ENCODE measurements at places on chromosomes 12 and 14.

- DNase-seq, result no peak
These were observed 42.6 kb downstream of the FRS2 start for GRCh38 chr12:69512820-69513219.

DNA sequence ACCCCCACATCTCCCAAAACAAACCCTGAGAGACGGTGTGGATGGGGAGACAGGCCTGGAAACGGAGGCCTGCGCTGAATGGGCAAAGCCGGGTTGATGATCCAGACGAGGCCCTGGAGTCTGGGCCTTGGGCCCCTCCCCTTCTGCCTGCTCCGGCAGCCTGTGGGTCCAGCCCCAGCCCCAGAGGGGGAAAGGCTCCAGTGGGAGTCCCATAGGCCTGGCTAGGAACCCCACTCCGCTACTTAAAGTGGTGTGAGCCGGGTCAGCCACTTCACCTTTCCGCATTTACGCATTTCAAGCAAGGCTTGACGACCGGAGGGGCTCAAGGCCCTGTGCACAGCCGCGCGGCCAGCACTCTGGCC, 695 bp upstream of the TNFAIP2 start:
- no peak for DNase-seq

GRCh38 chr12:124413401-124413800, 118.5 kb downstream of the RFLNA start:
- no peak for DNase-seq

DNA sequence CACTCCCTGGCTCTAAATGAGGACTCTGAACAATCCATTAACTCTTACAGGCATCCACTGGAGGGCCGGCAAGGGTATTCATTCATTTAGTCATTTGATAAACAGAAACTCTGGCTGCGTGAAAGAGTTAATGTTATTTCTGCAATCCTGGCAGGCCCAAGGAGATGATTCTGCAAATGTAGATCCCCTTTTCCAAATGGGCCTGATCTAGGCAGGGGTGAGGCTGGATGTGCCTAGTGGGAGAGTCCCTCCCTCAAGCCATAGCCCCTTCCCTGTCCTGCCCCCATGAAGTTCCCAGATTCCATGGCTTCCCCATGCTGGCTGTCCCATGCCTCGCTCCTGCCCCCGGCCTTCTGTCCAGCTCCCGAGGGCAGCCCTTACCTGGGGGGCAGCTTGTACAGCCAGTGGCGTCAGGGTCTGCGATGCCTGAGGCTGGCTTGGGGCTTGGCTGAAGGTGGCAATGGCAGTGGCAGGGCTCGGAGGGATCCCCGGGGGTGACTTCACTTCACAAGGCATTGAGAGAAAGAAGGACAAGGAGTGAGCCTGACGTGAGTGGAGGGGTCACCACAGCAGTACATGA, 18.4 kb downstream of the POU6F1 start:
- no peak for DNase-seq

GRCh38 chr12:63968673-63969072, 124.2 kb downstream of the SRGAP1 start:
- no peak for DNase-seq

- DNase-seq, result no peak
These were observed 510.4 kb downstream of the SLC16A7 start for GRCh38 chr12:60106214-60106613.

DNA sequence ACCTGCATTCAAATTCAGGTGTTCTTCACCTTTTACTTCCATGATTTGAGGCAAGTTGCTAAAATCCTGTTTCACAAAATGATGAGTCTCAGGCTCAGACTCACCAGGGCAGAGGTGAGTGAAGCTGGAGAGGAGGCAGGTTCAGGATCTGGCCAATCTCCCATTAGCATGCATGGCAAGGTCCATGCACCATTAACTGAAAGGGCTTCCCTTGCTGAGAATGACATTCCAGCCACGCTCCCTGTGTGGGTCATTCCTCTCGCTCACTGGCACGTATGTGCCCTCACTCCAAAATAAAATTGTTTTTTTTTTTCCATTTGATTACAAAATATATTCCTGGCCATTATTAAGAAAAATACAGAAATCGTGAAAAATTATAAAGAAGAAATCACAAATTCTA, 257.6 kb downstream of the C12orf75 start:
- DNase-seq, result no peak

GRCh38 chr12:122081697-122082221, 3.2 kb downstream of the MLXIP start:
- no peak for DNase-seq

GRCh38 chr14:80264702-80265101, 53.4 kb upstream of the DIO2 start:
- DNase-seq, result no peak

- no peak for DNase-seq
These were observed 6.9 kb upstream of the AVIL start for GRCh38 chr12:57825451-57825850.

- peak; percentile 6 for DNase-seq
These were observed 521 bp downstream of the MAP4K5 start for GRCh38 chr14:50531595-50532501.

DNA sequence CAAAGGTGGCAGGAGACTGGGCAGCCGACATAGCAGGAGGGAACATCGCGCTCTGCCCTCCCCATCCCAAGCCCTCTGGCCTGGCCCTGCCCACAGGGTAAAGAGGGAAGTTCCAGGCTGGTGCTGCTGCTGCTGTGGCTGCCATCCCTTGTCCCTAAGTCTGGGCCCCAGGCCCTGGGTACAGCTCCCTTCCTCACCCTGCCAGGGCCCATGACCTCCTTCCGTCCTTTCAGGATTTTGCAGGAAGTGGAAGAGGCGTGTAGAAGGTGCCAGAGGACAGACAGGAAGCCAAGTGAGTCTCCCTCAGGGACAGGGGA, 14.7 kb upstream of the NCOR2 start:
- no peak for DNase-seq

- no peak for DNase-seq
These were observed 27.3 kb downstream of the PPFIBP1 start for GRCh38 chr12:27551172-27551840.

DNA sequence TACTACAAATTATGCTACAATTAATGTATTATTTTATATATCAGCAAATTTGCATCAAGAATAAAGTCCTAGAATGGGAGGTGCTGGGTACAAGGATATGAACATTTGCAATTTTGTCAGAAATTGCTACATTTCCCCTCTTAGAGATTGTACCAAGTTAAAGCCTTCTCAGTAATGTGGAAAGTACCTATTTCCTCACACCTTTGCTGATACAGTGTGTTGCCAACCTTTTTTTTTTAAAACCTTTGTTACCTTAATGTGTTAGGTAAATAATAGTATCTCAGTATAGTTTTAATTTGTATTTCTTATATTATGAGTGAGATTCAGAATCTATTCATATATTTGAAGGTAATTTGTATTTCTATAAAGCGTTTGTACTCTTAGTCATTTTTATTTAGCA, 95.4 kb upstream of the HIF1A start:
- no peak for DNase-seq

Measured in stimulated activated CD8-positive, alpha-beta memory T cell treated with anti-CD3 and anti-CD28 coated beads, Interleukin-4, amount 100 ng/mL, for 24 hours (primary cell).